ENCODE measurements at places on chromosomes 12 and 14.

DNA sequence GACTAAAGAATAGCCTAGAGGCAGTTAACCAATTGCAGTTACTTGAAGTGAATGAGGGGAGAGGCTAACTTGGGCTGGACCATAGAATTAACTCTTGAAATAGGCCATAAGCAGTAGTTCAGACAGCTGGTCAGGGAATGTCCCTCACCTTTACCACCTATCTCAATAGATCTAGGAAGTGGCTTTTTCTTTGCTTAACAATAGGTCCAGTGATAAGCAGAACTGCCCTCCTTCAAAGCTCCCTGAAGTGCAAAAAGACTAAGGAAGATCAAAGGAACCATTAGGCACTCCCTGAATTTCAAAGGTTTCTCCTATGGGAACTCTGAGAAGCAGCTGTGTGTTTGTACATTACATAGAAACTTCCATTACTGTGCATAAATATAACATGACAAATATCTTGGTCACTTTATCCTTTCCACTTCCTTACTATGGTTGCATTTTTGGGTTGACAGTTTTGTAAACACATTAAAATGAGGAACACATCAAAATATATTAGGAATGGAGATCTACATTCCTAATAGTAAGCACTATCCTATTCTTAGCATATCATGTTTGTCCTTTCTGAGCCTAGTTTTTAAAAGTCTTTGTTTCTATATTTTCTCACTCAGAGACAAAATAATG, 7.2 kb upstream of the NAA30 start:
- no peak for DNase-seq
- no peaks in the 10 kb centered on the region for H3K27me3 ChIP-seq
- no peak overlapping the region for H3K27ac ChIP-seq
- H3K4me3 ChIP-seq: no peak overlapping the region
- no peaks in the 10 kb centered on the region for H3K36me3 ChIP-seq

GRCh38 chr12:62802984-62803383, 132.0 kb downstream of the PPM1H start:
- peaks cover 5% of the 10 kb centered on the region for H3K36me3 ChIP-seq
- no peaks in the 10 kb centered on the region for H3K27me3 ChIP-seq
- no peak overlapping the region for H3K4me3 ChIP-seq

DNA sequence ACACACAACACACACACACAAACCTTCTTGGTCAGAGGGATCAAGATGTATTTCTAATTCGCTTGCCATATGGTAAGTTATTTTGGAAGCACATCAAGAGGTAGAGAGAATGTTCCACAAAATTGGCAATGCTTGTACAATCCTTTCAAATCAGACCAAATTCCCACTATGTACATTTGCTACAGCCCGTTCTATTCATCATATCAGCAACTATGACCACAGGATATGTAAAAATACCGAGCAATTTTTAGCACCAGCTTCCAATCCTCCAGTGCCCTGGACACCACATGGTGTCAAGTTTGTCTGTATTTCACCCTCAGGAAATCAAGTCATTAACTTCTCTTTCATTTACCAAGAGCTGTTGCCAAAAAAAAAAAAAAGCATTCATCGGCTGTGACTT, 21.2 kb downstream of the TBX5 start:
- no peaks in the 10 kb centered on the region for H3K36me3 ChIP-seq
- H3K4me1 ChIP-seq: no peaks in the 10 kb centered on the region

DNA sequence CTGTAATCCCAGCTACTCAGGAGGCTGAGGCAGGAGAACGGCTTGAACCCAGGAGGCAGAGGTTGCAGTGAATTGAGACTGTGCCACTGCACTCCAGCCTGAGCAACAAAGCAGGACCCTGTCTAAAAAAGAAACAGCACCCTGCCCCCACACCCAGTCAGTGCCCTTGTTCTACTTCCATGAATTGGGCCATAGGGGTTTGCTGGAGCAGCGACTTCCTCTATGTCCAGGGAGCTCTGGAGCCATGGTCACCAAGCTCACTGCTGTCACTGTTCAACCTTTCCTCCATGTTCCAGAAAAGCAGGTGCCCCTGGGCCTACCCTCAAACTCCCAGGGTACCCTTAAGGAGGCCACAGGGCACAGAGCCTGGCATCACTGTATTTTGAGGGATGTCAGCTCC, 116.8 kb downstream of the RIN3 start:
- no peak for DNase-seq
- H3K36me3 ChIP-seq: peaks cover 13% of the 10 kb centered on the region
- H3K4me3 ChIP-seq: no peak overlapping the region
- no peaks in the 10 kb centered on the region for H3K4me1 ChIP-seq

DNA sequence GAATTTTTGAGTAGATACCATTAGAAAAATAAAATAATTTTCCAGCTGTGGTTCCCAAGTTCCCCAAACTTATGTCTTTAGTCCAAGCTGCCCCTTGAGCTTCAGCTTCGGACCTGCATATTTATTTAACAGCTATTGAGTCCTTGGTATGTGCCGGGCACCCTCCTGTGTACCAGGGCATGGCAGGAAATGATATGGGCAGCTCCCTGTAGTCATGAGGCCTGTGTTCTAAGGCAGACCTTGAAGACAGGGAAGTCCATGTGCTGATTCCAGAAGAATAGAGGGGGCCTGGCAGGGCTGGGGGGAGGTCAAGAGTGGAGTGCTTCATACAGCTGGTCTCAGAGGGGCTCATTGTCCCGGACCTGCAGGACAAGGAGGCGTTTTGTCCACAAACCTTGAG, 29.2 kb downstream of the TRAF3 start:
- H3K27me3 ChIP-seq: no peaks in the 10 kb centered on the region
- no peak overlapping the region for H3K27ac ChIP-seq
- H3K36me3 ChIP-seq: no peaks in the 10 kb centered on the region
- no peaks in the 10 kb centered on the region for H3K4me1 ChIP-seq
- H3K4me3 ChIP-seq: no peak overlapping the region

DNA sequence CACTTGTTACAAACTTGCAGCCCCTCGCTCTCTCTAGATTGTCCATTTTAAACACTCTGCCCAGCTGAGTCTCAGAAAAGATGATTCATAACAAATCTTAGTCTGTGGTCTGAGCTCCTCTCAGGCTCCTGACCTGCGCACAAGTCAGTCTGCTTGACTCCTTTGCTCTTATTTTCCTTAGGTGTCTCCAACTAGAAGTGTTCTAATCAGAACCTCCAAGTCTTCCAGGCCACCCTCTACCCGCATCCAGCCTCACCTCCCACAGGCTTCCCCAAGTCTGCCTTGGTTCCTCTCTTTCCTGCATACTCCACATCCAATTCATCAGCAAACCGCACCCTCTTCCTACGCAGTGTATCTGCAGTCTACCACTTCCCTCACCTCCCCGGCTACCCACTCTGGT, 42.4 kb upstream of the BDKRB2 start:
- H3K4me3 ChIP-seq: no peak overlapping the region
- DNase-seq: peak; percentile 7
- H3K4me1 ChIP-seq: no peaks in the 10 kb centered on the region
- no peaks in the 10 kb centered on the region for H3K36me3 ChIP-seq

DNA sequence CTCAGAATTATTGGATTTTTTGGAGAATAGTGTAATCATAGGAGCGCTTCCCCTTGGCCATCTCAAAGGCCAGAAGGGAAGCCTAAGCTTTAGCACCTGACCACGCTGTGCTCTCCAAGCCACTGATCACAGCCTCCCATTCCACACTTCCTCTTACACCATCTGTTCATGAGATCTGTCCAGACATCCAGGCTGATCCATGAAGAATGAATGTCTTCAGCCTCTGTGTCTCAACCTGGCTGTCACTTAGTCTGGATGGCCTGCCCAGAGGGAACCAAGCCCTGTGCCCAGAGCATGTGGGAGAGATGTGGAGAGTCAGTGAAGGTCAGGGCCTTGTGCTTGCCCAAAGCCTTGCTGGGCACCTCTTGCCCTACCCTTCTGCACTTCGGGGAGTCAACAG, 40.5 kb downstream of the TSPAN11 start:
- no peak for DNase-seq
- peaks cover 7% of the 10 kb centered on the region for H3K4me1 ChIP-seq
- H3K4me3 ChIP-seq: no peak overlapping the region
- H3K36me3 ChIP-seq: no peaks in the 10 kb centered on the region

- no peak overlapping the region for H3K27ac ChIP-seq
- DNase-seq: no peak
- no peak overlapping the region for H3K4me3 ChIP-seq
- no peaks in the 10 kb centered on the region for H3K4me1 ChIP-seq
- no peaks in the 10 kb centered on the region for H3K36me3 ChIP-seq
Measured at GRCh38 chr12:23770202-23770938, 179.1 kb downstream of the SOX5 start.

DNA sequence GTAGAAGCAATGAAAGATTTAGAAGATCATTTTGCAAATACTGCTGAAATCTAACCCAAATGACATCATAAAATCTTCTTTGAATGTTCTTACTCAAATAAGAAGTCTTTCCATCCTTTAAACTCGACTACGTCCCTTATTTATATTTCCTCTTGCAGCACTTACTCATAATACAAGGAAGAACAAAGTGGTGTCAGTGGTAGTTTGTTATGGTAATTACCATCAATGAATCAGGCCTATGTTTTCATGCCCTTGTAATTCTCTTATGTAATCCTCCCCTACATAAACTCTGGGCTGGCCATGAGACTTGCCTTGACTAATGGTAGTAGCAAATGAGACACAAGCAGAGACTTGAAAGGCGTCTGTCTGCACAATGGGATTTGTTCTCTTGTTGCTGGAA, 17.0 kb downstream of the EEA1 start:
- no peak for DNase-seq
- H3K4me1 ChIP-seq: no peaks in the 10 kb centered on the region
- no peaks in the 10 kb centered on the region for H3K36me3 ChIP-seq
- no peak overlapping the region for H3K4me3 ChIP-seq

- H3K27ac ChIP-seq: no peak overlapping the region
- H3K36me3 ChIP-seq: peaks cover 10% of the 10 kb centered on the region
- peaks cover 10% of the 10 kb centered on the region for H3K4me1 ChIP-seq
- H3K4me3 ChIP-seq: no peak overlapping the region
- H3K27me3 ChIP-seq: no peaks in the 10 kb centered on the region
- no peak for DNase-seq
Measured at GRCh38 chr12:9668161-9669018, 1.1 kb upstream of the CLEC2D start.

GRCh38 chr12:40142001-40142744, 36.3 kb upstream of the SLC2A13 start:
- H3K27me3 ChIP-seq: no peaks in the 10 kb centered on the region
- no peak overlapping the region for H3K4me3 ChIP-seq
- H3K27ac ChIP-seq: no peak overlapping the region
- DNase-seq: no peak
- H3K4me1 ChIP-seq: no peaks in the 10 kb centered on the region

DNA sequence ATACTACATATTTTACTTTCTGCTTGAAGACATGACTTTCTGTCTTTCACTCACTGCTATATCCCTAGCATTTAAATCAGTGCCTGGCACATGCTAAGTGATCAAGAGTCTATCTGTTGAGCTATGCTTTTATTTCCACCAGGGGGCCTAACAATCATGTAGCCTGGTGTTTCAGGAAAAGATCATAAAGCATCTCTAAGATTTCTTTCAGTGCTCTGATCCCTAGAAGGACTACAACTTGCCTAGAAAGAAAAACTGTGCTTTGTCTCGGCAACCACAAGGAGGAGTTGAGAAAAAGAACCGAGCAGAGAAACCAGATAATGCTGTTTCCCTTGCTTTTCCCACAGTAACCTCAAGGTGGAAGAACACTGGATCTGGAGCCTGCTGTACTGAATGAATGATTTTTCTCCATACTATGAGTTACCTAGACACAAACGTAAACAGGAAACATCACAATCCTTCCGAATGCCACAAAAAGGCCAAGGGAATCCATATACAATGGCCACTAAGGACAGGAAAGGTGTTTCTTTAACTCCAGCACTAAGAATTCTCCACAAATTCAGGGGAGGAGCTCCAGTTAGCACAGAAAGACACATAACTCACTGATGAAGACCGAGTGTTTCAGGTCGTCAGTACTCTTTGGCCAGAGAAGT, 1.2 kb downstream of the CRY1 start:
- H3K4me3 ChIP-seq: peak overlapping the region; percentile 72
- H3K27me3 ChIP-seq: no peaks in the 10 kb centered on the region
- H3K27ac ChIP-seq: peak overlapping the region; percentile 88
- no peaks in the 10 kb centered on the region for H3K36me3 ChIP-seq
- peaks cover 17% of the 10 kb centered on the region for H3K4me1 ChIP-seq

DNA sequence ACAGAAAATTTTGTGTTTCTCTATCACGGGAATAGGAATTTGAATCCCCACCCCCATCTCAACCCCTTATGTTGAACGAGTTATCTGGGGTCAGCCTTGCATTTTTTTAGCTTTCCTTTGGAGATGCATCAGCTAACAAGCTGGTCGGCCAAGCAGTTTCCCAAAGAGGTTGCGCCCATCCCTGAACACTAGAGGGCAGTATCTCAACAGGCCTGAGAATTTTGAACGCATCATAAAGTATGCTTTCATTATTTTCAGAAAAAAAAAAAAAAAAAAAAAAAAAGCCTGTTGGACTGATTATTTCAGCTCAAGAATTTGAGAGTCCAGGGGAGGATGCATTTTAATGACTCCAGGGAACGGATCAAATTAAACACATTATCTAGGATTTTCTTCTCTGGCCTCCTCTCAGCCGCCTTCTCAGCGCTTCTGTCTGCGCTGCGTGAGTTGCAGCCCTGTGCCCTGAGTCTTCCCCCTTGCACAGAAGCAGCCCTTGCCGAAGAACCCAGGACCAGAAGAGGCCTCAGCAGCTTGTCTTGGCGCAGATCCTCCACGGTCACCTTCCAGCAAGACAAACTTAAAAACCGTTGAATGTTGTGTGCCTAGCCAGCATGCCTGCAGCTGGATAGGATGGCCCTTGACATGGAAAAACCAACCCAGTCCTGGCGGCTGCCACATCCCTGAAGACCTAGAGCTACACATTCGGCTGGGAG, 76.6 kb upstream of the GZMB start:
- H3K4me1 ChIP-seq: no peaks in the 10 kb centered on the region
- DNase-seq: no peak
- H3K4me3 ChIP-seq: no peak overlapping the region
- H3K27me3 ChIP-seq: no peaks in the 10 kb centered on the region

GRCh38 chr14:22882529-22883172, 371 bp upstream of the REM2 start:
- H3K4me3 ChIP-seq: no peak overlapping the region
- no peak overlapping the region for H3K27ac ChIP-seq
- H3K4me1 ChIP-seq: no peaks in the 10 kb centered on the region
